Activated CD8-positive, alpha-beta memory T cell treated with anti-CD3 and anti-CD28 coated beads, Interleukin-2, amount 50 U/mL, for 4 hours (primary cell): ENCODE measurements at places on chromosomes 3 and 15.

DNA sequence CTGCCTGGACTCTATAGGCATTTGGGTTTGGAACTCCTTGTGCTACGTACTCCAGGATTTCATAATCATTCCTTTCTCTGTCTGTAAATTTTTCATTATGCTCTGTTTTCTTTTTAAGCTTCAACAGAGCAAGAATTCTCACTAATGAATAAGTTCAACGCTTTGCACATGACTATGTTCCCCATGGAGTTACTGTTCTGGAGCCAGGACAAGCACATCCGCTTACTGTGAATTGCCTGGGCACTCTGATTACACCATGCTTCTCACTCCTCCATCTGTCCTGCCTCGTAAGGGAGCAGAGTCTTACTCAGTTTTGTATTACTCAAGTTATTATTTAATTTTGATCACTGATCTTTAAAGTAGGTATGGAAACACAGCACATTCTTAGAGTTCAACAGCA is 472.7 kb downstream of the RAP2B start:
- DNase-seq, result no peak

DNA sequence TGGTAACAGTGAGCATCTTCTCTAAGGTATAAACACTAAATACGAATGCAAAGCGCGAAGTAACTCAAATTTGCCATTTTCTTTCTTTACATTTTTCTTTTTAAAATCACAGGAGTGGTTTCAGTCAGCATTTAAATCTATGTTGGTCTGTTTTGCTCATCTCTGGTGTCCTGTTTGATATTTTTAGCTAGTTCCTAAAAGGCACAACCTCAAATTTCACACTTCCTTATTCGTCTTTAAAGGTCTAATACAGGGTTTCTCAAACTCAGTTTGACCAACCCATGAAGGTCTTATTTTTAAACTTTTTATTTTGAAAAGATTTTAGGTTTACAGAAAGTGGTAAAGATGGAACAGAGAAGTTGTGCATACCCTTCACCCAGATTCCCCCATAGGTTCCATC is 201.1 kb downstream of the MAGI1 start:
- DNase-seq, result no peak

GRCh38 chr3:10708216-10708893 is 107.7 kb upstream of the SLC6A11 start:
- no peak for DNase-seq

GRCh38 chr3:188727052-188727451 is 444.7 kb upstream of the TPRG1 start:
- DNase-seq, result no peak

GRCh38 chr15:96354731-96355567 is 24.4 kb downstream of the NR2F2 start:
- no peak for DNase-seq

GRCh38 chr15:71687902-71688508 is 122.3 kb upstream of the NR2E3 start:
- no peak for DNase-seq

GRCh38 chr3:19220311-19220710 is 72.0 kb downstream of the KCNH8 start:
- DNase-seq, result no peak

- no peak for DNase-seq
Observed at GRCh38 chr15:93066224-93066681, 22.8 kb downstream of the RGMA start.

- no peak for DNase-seq
Observed at GRCh38 chr15:100308608-100309007, 33.2 kb downstream of the ADAMTS17 start.

DNA sequence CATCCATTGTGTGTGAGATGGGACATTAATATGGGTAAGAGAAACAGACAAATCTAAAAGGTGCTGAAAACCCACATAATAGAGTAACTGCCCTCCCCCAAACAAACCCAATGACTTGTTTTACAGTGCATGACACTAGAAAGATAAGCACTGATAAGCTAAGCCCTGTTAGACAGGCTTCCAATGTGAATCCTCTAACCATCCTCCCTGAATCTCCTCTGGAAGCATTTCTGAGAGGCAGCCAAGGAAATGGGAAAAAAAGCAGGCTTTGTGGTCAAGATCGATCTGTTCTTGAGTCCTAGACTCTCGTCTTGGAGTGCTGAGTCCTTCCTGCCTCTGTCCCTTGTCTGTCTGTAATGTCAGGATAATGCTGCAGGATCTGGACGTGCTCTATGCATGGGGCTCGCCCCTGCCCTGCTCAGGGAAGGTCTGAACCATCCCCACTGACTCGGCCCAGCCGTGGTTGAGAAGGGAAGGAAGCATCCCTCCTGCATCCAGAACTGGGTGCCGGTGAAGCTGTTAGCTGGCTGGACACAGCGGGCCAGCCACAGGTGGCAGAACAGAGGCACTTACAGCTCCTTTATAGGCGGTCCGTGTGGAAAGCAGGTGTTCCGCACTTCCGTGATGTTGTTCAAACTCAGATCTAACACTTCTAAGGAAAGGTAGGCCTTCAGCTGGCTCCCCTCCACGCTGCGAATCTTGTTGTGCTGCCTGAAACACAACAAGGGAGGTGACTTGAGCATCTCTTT is 84.1 kb downstream of the LRIG1 start:
- DNase-seq, result no peak

DNA sequence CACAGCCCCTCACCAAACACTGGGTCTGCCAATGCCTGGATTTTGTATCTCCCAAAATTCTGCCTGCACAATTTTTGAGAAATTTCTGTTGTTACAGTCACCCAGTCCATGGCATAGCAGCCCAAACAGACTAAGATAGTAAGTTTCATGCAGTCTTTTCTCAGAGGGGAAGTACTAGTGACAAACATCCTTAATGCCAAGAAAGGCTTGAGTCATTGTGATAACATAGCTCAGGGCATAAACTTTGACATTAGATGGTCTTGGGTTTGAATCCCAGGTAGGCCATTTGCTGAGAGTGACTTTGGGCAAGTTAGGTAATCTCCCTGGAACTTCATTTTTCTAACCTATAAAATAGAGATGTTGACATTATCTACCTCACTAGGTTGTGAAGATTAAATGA is 36.1 kb upstream of the PFN2 start:
- no peak for DNase-seq

GRCh38 chr15:68957696-68958095 is 27.4 kb downstream of the SPESP1 start:
- no peak for DNase-seq

DNA sequence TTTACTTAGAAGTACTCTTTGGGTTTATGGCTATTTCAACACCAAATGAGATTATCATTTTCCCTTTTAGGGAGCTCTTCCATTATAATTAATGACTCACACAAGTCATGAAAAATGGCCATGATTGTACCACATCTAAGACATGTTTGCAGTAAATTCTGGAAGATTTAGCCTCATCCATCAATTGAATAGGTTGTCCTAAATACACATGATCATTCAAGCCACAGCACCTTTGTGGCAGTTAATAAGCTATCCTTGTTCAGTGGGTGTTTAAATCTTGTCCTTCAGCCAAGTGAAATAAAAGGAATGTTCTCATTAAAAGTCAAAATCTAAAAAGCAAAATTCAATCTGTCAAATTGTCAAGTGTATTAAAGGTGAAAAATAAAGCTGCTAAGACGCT is 237.5 kb downstream of the ZPLD1 start:
- no peak for DNase-seq

DNA sequence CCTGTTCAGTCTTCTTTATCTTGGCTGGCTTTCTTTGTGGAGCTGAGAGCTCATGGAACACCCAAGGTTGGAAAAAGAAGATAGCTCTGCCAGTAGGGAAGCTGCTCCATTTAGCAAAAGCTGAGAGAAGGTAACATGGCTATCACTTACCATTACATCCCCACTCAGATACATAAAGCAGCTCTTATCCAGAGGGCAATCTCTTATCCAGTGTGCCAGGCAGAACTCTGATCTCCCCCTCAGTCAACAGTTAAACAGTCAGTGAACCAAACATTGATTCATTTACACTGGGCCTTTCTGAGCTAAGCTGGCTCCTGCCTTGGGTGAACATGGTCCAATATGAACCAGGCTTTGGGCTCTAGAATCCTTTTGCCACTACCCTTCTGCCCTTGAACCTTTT is 624.2 kb downstream of the NTRK3 start:
- no peak for DNase-seq

GRCh38 chr3:21642433-21642832 is 108.6 kb downstream of the ZNF385D start:
- no peak for DNase-seq

- DNase-seq, result no peak
Observed at GRCh38 chr3:143783851-143784370, 64.4 kb downstream of the SLC9A9 start.

GRCh38 chr15:42933886-42934667 is 13.5 kb upstream of the TTBK2 start:
- no peak for DNase-seq

DNA sequence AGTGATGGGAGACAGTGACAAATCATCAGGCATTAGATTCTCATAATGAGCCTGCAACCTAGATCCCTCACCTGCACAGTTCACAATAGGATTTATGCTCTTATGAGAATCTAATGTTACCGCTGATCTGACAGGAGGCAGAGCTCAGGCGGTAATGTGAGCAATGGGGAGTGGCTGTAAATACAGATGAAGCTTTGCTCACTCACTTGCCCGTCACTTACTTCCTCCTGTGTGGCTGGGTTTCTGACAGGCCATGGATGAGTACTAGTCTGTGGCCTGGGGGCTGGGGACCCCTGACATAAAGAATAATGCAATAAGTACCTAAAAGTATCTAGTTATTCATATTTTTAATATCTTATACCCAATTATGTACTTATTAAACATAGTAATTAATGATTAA is 15.6 kb downstream of the IQCB1 start:
- no peak for DNase-seq

GRCh38 chr3:175304404-175304803 is 445.3 kb downstream of the NAALADL2 start:
- DNase-seq, result no peak

- no peak for DNase-seq
Observed at GRCh38 chr3:178103140-178103539, 433.1 kb upstream of the KCNMB2 start.

GRCh38 chr3:32872487-32873382 is 54.9 kb downstream of the TRIM71 start:
- DNase-seq, result no peak

- no peak for DNase-seq
Observed at GRCh38 chr3:40088527-40089170, 220.9 kb upstream of the EIF1B start.

GRCh38 chr15:45641374-45641781 is 6.5 kb downstream of the SQOR start:
- DNase-seq, result no peak

- DNase-seq, result no peak
Observed at GRCh38 chr3:183449791-183450190, 21.4 kb upstream of the MCF2L2 start.

DNA sequence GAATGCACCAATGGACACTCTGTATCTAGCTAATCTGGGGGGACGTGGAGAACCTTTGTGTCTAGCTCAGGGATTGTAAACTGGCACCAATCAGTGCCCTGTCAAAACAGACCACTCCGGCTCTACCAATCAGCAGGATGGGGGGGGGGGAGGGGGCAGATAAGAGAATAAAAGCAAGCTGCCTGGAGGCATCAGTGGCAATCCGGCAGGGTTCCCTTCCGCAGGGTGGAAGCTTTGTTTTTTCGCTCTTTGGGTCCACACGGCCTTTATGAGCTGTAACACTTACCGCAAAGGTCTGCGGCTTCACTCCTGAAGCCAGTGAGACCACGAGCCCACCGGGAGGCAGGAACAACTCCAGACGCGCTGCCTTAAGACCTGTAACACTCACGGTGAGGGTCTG is 827.1 kb downstream of the PLOD2 start:
- DNase-seq, result no peak

- no peak for DNase-seq
Observed at GRCh38 chr3:197024881-197025735, 4.5 kb downstream of the MELTF start.

DNA sequence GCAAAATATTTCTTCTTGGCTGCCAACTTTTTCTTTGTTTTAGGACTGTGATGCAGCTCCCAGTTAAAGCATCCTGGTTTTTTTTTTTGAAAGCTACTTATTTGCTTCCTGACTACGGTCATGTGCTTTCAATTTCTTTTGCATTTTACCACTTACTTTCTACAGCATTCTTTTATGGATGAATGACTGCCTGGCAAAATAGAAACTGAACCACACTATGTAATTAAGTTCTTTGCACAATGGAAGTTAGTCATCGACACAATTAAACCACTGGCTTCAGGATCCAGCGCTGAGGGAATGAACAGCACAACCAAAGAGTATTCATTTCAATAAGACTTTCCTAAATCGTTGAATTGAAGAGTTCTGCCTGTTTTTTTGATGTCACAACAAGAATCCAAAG is 82.2 kb upstream of the EPHA3 start:
- DNase-seq, result no peak

- DNase-seq, result no peak
Observed at GRCh38 chr3:23550402-23550801, 255.4 kb upstream of the UBE2E1 start.

GRCh38 chr15:90320885-90321278 is 31.2 kb upstream of the ZNF774 start:
- no peak for DNase-seq

DNA sequence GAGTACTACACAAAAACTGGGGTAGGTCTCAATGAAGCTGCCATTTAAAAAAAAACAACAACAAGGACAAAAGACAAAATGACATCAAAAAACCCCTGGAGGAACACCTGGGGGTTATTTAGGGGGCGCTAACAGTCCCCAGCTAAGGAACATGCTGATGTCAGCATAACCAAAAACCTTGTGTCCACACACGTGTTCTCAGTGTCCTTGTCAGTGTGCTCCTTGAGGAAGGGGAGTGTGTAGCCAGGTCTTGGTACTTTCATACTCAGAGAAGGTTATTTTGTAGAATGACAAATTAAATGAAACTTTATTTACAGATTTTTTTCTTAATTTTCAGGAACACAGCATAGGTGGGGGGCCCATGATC is 31.2 kb upstream of the CLRN1 start:
- no peak for DNase-seq

- no peak for DNase-seq
Observed at GRCh38 chr3:145739926-145740325, 421.1 kb downstream of the PLOD2 start.

DNA sequence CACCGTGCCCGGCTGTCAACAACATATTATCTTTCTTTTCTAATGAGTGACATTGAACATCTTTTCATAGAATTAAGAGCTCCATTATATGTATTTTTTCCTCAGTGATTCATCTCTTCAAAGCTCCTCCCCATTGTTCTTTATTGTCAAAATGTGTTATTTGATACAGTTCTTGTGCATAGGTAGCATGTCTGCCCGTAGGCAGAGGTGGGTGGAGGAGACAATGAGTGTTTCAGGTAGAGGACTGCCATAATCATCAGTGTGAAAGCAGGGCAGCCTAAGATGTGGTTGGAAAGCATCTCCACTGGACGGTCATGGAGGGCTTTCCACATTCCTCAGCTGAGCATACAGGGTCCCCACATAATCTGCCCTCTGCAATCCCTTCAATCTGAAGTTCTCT is 452.0 kb upstream of the MCTP2 start:
- DNase-seq, result no peak

- DNase-seq, result no peak
Observed at GRCh38 chr15:94094310-94094709, 137.1 kb upstream of the MCTP2 start.

- DNase-seq, result no peak
Observed at GRCh38 chr3:160831401-160831800, 75.4 kb downstream of the PPM1L start.

- DNase-seq, result no peak
Observed at GRCh38 chr3:77222701-77223100, 182.8 kb downstream of the ROBO2 start.

- no peak for DNase-seq
Observed at GRCh38 chr15:40878785-40879184, 4.8 kb upstream of the RHOV start.

- DNase-seq, result no peak
Observed at GRCh38 chr3:141229132-141229531, 2.5 kb upstream of the PXYLP1 start.

GRCh38 chr3:10954740-10955139 is 37.8 kb upstream of the SLC6A1 start:
- DNase-seq, result no peak
